CD14-positive monocyte (primary cell): ENCODE measurements at places on chromosomes 7 and 10.

DNA sequence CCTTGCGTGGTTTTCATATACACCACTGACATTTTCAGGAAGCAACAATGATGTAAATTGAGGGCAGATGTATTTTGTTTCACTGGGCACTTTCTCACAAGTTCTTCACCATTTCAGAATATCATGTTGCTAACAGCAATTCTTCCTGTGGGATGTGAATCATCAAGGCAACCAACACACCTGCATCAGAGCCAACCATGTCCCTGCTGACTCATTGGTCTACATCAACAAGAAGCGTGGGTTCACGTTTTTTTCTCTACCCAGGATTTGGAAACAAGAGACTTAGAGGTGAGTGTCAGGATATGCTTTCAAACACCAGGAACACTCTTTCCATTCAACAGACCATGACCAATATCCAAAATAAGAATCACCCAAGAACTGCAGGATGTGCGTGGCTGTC lies 203.9 kb downstream of the TEX36 start:
- DNase-seq, result no peak

GRCh38 chr10:121695731-121696464 lies 97.7 kb upstream of the FGFR2 start:
- DNase-seq, result no peak

DNA sequence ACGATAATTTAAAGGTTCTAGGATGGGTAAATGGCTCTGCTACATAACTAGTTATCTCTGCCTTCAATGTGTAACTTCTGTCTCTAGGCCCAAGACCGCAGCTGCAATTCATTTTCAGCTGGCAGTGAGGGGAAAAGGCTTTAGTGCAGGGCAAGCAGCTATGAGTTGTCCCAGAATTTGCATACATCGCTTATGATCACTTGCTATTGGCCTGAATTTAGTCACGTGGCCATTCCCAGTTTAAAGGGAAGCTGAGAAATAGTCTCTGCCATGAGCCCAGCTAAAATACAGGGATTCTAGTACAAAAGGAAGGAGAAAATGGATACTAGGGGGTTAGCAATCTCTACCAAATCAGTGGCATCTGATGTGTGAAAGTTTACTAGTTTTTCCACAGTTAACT lies 145.8 kb upstream of the IMMP2L start:
- no peak for DNase-seq

GRCh38 chr10:4825868-4826791 lies at the start of gene AKR1E2:
TSS of gene AKR1E2 (plus strand) at chr10:4826207. CDS start at chr10:4826325, 118 bp downstream.
- peak; percentile 83 for DNase-seq

GRCh38 chr10:119680650-119681081 lies 29.5 kb downstream of the BAG3 start:
- DNase-seq, result no peak

- DNase-seq, result no peak
These were observed 249.9 kb upstream of the C7orf33 start for GRCh38 chr7:148340438-148341280.

- DNase-seq, result no peak
These were observed 38.2 kb downstream of the HK1 start for GRCh38 chr10:69316313-69317059.

DNA sequence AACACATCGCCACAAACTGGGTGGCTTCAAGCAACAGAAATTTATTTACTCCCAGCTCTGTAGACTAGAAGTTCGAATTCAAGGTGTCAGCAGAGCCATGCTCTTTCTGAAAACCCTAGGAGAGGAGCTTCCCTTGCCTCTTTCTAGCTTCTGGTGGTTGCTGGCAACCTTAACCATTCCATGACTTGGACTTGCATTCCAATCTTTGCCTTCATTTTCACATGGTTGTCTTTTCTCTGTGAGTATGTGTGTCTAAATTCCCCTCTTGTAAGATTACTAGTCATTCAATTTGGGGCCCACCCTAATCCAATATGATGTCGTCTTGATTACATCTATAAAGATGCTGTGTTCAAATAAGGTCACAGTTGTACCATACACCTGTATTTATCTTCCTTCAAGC lies 65.9 kb upstream of the PRKG1 start:
- no peak for DNase-seq

GRCh38 chr10:120514035-120514620 lies 57.1 kb downstream of the PLPP4 start:
- no peak for DNase-seq

DNA sequence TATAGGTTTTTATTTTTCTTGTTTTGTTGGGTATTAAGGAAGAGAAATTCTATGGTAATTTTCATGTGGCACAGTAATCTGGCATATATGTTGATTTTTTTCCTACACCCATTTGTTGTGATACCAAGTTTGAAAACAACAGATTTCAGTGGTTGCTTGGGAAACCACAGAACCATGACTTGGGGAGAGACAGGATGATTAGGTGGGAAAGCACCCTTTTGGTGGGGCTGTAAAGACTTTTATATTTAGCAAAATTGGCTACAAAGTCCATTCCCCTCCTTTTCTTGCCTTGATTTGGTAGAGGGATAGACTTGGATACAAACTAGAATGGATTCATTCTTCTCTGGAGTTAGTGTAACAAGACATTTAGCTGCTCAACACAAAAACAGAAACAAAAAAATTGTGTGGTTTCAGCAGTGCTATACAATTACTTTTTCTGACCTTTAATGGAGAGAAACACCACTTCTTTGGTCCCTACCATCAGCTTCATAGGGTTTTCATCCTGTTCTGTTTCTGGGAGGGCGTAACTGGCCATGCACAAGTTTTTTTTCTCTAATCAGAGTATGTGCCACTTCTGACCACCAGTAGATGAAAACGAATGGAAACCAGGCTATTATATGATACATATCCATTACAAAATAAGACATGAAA lies 52.7 kb downstream of the FIGNL1 start:
- no peak for DNase-seq

DNA sequence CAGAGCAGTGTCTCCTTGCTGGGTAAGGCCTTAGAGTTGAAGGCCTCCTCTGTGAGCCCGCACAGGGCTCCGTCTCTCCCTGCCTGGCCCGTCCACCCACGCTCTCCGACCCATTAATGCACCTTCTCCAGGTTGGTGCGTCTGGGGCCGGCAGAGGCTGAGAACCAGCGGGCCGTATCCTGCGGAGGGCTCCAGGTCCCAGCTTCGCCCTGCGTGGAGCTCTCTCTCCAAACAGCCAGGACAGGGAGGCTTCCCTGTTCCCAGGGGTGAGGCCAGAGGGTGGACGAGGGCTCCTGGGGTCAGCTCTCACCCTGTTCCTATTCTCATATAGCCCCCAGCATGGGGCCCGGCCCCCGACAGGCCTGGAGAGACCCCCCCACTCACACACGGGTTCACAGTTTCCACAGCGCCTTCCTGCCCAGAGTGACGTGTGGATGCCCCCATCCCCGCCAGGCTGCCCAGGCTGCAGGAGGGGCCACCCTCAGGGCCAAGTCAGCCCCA lies 34.6 kb downstream of the GET4 start:
- DNase-seq, result no peak

DNA sequence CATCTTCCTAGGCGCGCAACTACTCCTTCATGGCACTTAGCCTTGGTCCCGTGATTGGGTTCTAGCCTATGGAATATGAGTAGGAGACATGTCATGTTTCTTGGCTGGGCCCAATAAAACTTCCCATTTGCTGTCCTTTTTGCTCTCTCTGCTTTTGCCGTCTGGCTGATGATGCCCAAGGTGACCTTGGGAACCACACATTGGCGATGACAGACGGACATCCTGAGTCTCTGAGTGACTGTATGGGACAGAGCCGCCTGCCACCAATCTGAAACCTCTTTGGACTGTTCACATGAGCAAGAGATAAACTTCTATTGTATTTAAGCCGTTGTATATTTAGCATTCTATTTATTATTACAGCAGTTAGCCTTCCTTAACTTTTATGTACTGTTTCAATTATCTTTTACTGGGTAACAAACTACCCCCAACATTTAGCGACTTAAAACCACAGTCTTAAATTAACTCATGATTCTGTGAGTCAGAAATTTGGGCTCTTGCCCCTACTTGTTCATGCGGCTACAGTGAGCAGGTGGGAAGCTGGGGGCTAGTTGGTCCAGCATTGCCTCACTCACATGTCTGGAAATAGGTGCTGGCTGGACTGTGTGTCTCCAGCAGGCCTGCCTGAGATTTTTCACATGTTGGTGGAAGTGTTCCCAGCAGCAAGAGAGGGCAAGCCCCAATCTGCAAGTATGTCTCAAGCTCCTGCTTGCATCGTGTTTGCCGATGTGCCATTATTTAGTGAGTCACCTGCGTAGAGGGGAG lies 71.7 kb downstream of the NOD1 start:
- DNase-seq, result no peak

GRCh38 chr10:12382157-12382548 lies 32.8 kb downstream of the CAMK1D start:
- no peak for DNase-seq

- no peak for DNase-seq
These were observed 10.0 kb upstream of the SERPINE1 start for GRCh38 chr7:101116898-101117297.

GRCh38 chr7:14818871-14819270 lies 83.7 kb downstream of the DGKB start:
- no peak for DNase-seq

DNA sequence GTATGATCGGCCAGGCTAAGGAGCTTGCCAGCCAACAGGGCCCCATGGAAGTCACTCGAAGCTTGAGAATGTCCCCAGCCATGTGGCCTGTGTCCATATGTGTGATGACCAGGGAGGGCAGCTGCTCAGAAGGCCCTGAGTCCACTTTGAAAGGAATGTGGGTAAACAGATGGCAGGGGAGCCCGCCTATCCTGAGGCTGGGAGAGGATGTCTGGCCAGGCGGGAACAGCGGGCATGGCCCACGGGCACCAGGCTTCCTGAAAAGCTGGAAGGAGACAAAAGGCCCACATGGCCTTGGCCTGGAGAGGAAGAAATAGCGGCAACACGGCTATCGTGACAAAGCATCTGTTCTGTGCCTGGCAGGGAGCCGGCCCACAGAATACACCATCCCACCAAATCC lies 137.9 kb upstream of the PPIF start:
- DNase-seq, result no peak

- DNase-seq, result no peak
These were observed 41.3 kb downstream of the CUBN start for GRCh38 chr10:17088118-17088806.

DNA sequence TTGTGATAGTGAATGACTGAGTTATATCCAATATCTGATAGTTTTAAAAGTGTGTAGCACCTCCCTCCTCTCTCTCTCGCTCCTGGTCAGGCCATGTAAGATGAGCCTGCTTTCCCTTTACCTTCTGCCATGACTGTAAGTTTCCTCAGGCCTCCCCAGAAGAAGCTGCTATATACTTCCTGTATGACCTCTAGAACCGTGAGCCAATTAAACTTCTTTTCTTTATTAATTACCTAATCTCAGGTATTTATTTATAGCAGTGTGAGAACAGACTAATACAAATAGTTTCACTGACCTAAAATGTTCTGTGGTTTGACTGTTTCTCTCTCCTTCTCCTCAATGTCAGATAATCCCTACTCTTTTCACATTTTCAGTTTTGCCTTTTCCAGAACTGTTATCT lies 321.3 kb upstream of the MBL2 start:
- no peak for DNase-seq

DNA sequence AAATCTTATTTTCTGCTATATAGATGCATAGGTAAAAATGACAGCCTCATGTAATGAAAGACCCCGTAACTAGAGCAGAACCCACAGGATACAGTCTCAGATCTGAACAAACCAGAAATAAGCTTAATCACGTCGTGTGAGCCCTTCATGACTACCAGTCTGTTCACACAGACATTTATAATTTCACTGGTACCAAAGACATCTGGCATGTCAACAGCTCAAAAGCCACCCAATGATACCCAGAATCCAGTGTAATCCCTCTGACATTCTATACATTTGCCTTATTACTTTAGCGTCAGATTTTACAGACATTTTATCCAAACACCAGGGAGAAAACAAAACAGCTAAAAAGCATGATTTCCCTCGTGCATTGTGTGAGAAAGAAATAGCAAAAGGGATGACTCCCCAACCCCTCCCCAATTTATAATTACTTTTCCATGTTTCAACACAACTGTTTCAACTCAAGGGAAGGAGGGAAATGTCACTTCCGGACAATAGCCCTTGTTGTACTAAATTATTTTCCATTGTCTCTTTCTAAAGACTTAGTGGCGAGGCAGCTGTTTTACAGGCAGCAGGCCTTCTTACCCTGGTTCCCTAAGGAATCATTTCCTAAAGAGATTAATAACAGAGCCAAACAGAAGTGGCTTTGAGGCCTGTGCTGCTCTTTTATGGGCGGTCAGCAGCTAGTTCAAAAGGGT lies 33.2 kb downstream of the DOCK4 start:
- DNase-seq, result no peak

GRCh38 chr7:157652161-157652953 lies 315.6 kb downstream of the DNAJB6 start:
- DNase-seq, result no peak

GRCh38 chr7:4604456-4604940 lies 77.6 kb upstream of the FOXK1 start:
- DNase-seq, result no peak

- peak; percentile 40 for DNase-seq
These were observed 218.3 kb downstream of the FAM107B start for GRCh38 chr10:14556285-14556956.

GRCh38 chr7:139645572-139646523 lies 122.4 kb downstream of the CLEC2L start:
- DNase-seq, result peak; percentile 88

DNA sequence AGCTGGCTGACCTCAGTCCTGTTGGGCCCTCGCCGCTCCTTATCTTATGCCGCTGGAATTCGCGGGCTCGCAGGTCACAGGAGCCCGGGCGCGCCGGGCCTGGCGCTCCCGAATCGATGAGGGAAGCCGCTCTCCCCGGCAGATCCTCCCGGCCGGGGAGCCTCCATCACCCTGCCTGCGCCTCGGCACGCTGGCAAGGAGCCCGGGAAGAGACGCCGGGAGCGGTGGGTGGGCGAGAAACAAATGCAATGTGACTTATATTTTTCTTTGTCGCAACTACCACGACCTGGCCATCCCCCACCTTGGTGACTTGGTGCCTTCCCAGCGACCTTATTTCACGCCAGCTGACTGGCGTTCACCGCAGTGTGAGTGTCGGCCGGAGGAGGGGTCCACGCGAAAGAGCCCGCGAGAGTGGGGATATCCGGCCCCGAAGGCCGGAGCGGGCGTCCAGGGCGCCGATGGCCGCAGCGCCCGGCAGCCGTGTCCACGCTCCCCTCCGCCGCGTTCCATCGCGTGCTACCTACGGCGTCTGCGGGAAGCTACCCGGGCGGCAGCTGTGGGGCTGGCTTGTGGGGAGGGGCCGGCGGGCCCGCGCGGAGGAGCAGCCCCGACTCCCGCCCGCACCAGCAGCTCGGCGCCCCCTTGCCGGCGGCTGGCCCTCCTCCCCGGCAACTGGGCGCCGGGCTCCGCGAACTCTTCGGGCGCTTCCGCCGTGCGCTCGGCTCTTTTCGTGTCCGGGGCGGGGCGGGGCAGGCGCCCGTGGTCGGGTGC lies 494 bp upstream of the BMPR1A start:
- peak; percentile 60 for DNase-seq

GRCh38 chr7:157909370-157909769 lies 572.6 kb downstream of the DNAJB6 start:
- no peak for DNase-seq

DNA sequence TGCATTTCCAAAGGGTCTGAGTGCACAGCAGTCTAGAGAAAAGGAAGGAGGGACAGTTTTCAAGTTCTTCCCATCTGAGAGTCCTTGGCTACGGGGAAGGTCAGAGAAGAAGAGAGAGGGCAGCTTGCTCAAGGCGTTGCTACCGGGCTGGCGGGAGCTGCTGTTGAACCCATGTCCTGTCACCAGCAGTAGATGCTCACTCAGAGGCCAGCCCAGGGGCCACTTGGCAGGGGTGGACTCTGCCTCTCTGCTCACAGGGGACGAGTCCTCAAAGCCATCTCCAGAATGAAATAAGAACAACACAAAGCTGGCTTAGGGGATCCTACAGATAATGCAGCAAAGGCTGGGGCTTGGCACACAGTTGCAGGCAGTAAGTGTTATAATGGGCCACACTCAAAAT lies 231.5 kb downstream of the TNS3 start:
- no peak for DNase-seq
